ENCODE measurements at places on chromosomes 1 and 21.

- no peak for DNase-seq
Observed at GRCh38 chr1:87535551-87535950, 206.9 kb downstream of the LMO4 start.

- no peak for DNase-seq
Observed at GRCh38 chr1:63322114-63322943, at the start of gene FOXD3. Gene FOXD3 (plus strand): TSS chr1:63322567. CDS start chr1:63323059, 492 bp downstream.

- DNase-seq, result no peak
Observed at GRCh38 chr1:225451340-225451739, 23.5 kb upstream of the LBR start.

- no peak for DNase-seq
Observed at GRCh38 chr1:87820668-87821334, 492.1 kb downstream of the LMO4 start.

- no peak for DNase-seq
Observed at GRCh38 chr1:239536165-239536849, 149.9 kb downstream of the CHRM3 start.

DNA sequence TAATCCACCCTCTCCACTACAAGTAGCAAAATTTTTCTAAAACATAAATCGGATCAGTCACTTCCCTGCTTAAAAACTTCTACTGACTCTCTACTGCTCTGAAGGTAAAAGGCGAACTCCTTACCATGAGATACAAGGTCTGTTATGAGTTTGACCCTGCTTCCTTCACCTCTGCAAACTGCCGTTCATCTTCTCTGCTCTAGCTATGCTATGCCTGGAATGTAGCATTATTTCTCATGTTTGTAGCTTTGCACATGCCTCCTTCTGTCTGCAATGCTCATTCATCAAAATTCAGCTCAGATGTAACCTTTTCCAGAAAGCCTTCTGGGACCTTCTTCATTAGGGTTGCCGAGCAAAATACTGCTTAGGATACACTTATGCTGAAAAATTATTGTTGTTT lies 30.8 kb downstream of the RPL5 start:
- DNase-seq, result no peak

GRCh38 chr1:109789551-109790180 lies 25.9 kb upstream of the EPS8L3 start:
- DNase-seq, result no peak

- DNase-seq, result no peak
Observed at GRCh38 chr1:151047591-151047924, at the start of gene C1orf56. Gene C1orf56 (plus strand): TSS chr1:151047751. CDS start chr1:151047848, 97 bp downstream.

DNA sequence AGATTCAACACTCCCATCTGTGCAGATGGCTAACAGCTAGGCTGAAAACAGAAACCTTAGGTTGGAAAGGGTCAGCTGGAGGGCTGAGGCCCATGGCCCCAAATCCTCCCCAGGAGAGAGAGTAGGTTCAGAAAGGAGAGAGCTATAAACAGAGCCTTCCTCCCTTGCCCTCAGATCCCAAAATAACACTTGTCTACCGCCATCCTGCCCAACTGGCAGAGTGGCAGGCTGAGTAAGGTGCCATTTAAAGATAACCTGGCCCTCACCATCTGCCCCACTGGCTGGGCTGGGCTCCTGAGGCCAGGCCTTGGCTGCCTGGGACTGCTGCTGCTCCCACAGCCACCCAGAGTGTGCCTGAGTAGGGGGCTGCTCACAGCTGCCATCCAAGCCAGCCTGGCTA lies 4.3 kb upstream of the SHISA4 start:
- DNase-seq, result no peak

GRCh38 chr1:240341365-240342250 lies 249.9 kb downstream of the FMN2 start:
- no peak for DNase-seq

DNA sequence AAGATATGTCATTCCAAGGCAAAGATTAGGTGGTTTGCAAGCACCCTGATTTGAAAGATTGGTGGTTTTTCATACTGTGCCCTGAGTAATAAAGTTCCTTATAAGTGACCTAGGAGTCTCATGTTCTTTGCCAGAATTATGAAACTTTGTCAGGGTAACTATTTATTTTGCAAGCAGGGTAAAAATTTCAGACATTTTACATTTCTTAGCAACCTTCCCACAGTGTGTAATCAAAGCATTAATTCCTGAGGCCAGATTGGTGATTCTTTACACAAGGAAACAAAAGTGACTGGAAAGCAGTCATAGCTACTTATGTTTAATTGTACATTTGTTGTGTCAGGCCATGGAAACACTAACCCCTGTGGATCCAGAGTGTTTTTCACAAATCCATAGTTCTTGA lies 998.0 kb upstream of the B3GALT2 start:
- DNase-seq, result no peak

GRCh38 chr1:92485381-92486250 lies 1.1 kb downstream of the GFI1 start:
- DNase-seq, result no peak

DNA sequence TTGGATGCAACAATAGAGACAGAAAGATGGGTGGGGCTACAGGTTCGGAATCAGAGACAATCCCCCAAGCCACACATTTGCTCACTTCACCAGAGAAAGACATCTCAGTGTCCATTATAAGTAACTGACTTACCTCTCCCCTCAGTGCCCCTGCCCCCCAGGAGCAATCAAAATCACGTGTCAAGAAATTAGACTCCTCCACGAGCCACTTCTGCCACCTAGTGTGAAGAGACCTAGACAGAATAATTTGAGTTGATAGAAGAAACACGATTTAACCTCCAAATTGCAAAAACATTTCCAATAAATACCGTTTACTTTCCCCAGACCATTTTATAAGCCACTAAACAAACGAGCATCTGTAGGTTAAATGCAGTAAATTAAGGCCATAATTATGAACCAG lies 123.2 kb downstream of the SLC30A10 start:
- no peak for DNase-seq

DNA sequence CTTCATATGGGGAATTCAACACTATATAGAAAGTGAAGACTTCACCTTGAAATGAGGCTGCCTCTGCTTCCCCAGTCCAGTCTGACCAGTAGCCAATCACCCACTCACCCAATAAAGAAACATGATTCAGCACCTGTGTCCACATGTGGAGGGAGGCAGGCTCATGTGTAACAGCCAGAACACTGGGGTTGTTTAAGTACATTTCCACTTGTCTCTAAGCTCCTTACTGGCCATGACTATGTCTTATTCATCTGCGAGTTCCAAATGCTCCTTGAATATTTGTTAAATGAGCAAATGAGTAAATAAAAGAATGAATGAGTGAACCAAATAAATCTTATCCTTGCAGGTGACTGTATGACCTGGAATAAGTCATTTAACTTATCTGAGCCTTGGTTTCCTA lies 100.1 kb downstream of the BRINP2 start:
- DNase-seq, result no peak

- no peak for DNase-seq
Observed at GRCh38 chr1:61293986-61294504, 211.7 kb downstream of the NFIA start.

DNA sequence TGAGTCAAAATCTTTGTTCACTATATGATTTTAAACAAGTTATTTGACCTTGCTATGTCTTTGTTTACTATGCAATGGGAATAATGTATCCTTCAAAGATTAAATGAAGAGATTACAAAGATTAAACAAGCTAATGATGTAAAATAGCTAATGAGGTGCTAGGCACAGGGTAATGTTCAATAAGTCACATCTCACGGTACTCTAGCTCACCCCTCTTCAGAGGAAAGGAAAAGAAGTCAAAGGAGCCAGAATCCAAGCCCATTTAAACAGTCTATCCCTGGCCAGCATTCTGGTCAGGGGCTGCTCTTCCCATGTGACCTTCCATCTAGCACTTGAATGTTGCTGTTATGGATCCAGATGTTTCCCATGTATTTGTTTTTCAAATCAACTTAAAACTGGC lies 412.4 kb upstream of the CAMK1G start:
- DNase-seq, result no peak

- no peak for DNase-seq
Observed at GRCh38 chr1:27292106-27292505, 29.9 kb upstream of the TMEM222 start.

DNA sequence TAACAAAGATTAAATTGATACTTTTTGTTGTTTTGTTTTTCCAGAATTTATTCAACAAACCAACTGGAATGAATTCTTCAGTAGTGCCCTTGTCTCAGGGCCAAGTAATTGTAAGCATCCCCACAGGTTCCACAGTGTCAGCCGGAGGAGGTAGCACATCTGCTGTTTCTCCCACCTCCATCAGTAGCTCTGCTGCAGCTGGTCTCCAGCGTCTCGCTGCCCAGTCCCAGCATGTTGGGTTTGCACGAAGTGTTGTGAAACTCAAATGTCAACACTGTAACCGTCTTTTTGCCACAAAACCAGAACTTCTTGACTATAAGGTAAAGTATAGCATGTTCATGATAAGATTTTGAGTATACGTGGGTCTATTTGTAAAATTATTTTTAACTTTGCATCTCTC lies 118.5 kb downstream of the ZMYM4 start:
- DNase-seq, result no peak

- DNase-seq, result no peak
Observed at GRCh38 chr1:151005729-151006319, 878 bp downstream of the MINDY1 start.

- DNase-seq, result no peak
Observed at GRCh38 chr21:34235514-34235913, 128.3 kb upstream of the KCNE2 start.

- peak; percentile 28 for DNase-seq
Observed at GRCh38 chr1:28915031-28915895, 894 bp downstream of the EPB41 start.

- no peak for DNase-seq
Observed at GRCh38 chr1:38534473-38534823, 325.1 kb downstream of the RRAGC start.

DNA sequence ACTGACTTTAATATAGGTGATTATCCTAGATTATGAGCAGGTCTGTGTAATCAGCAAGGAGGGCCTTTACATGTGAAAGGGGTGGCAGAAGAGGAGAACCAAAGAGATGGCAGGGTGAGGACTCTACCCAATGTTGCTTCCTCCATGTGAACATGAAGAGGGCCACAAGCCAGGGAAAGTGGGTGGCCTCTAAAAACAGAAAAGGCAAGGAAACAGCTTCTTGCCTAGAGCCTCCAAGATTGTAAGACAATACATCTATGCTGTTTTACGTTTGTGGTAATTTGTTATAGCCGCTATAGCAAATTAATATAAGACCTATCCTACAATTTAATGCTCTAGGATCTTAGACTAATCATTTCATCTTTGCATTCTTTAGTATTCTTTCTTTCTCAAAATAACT lies 85.5 kb downstream of the PLPP3 start:
- no peak for DNase-seq

- DNase-seq, result no peak
Observed at GRCh38 chr1:233718057-233718456, 104.2 kb downstream of the KCNK1 start.

- DNase-seq, result no peak
Observed at GRCh38 chr1:224629965-224630364, 13.8 kb downstream of the CNIH3 start.

GRCh38 chr1:172001288-172001687 lies 160.0 kb downstream of the DNM3 start:
- DNase-seq, result no peak

GRCh38 chr1:224498574-224499170 lies 64.1 kb upstream of the WDR26 start:
- DNase-seq, result peak; percentile 55

GRCh38 chr1:198024782-198025181 lies 107.6 kb downstream of the LHX9 start:
- DNase-seq, result no peak

DNA sequence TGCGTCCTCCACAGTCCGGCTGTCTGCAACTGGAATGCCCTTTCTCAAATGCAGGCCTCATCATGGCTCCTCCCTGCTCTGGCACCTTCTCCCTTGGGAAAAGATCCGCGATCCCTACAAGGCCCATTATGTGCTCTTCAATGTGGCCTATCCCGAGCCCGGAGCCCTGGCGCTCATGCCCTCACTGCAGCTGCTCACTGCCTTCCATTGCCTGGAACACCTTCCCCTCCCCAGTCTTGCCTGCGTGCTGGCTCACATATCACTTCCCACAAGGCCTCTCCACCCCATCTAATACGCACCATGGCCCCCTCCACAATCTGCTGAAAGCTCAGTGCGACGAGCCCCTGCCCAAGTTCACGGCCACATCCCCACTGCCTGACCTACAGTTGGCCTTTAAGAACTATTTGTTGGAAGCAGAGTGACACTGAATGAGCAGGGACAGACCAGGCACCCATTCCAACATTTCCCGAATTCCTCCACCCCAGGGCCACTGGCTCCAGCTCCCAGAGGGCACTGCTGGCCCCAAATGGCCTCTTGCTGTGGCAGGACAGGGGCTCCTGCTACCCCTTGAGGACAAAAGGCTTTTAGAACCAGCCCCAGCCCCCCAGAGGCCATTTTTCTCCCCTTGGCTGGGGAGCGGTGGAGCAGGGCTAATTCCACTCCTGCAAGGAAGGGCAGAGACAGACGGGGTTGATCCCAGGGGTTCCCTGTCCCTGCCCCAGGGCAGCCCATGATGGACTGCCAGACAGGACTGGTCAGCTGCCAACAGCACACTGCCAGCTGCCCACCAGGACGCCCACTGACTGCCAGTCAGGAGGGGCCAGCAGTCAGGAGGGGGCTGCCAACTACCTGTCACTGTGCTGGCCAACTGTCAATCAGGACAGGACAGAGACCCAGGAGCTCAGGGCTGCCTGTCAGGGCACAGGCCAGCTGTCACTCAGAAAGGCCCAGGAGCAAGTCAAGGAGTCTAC lies 64.8 kb downstream of the DHRS3 start:
- DNase-seq, result no peak

Measured in astrocyte of the cerebellum (primary cell).